ENCODE measurements at places on chromosomes 3 and 15. TPM values are rescaled to one million over a fixed set of nuclear protein-coding genes. Genes with fewer than 3 reads are reported as not detected.

Gene ABHD10
- total RNA-seq: 12.1 TPM

GRCh38 chr3:150371741-150372254 is 36.3 kb upstream of the TSC22D2 start:
- no peak for DNase-seq

Gene UQCC5
- total RNA-seq: 60.6 TPM

GRCh38 chr15:90266061-90266431 is 574 bp downstream of the NGRN start:
- DNase-seq: no peak

- no peak for DNase-seq
These were observed 49.6 kb downstream of the PCSK6 start for GRCh38 chr15:101439920-101440319.

Data from esophagus muscularis mucosa (tissue), 4 donors.